ENCODE measurements at places on chromosomes 5 and 9.

- DNase-seq: no peak
Measured at GRCh38 chr5:15598294-15598902, 98.4 kb downstream of the FBXL7 start.

- no peak for DNase-seq
Measured at GRCh38 chr5:119385536-119386128, 29.8 kb downstream of the TNFAIP8 start.

DNA sequence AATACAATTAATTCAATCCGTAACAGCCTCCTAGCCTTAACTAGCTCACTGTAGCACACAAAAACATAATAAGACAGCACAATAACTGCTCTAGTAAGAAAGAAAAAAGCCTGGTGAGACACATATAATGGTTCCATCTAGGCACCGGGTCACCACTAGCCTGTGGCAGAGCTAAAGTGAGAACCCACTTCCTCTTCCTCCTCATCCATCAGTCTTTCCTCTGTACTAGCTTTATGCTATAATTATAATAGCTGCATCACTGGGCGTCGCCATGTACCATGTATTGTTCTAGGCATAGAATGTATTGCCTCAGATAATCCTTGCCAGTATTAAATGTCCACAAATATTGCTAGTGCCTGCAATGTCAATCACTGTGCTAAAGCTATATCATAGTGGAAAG lies 23.1 kb downstream of the ADRB2 start:
- DNase-seq: no peak

DNA sequence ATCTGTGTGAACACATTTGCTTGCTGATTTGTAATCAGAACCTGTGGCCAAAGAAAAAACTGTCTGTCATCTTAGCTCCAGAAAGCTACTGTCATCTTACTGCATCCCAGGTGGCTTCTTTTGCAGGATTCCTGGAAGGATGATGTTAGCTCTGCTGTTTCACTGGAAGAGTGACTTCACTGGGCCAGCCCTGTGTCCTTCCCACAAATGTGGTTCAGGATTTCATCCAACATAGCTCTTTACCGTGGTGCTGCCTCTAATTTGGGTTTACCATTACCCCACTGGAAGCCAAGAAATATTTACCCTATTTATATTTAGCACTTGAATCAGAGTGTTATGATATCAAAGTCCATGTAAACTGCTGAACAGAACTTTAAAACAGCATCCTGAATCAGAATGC lies 501.0 kb downstream of the GADD45G start:
- no peak for DNase-seq

GRCh38 chr5:89374818-89375521 lies 492.0 kb upstream of the MEF2C start:
- no peak for DNase-seq

- DNase-seq: no peak
Measured at GRCh38 chr9:14215614-14216013, 98.3 kb downstream of the NFIB start.

Data from stimulated activated CD8-positive, alpha-beta memory T cell treated with anti-CD3 and anti-CD28 coated beads, Interleukin-15, amount 100 ng/mL, for 4 hours (primary cell).